ENCODE measurements at places on chromosomes 7 and 10.

- no peak for DNase-seq
These were observed 51.4 kb upstream of the SMNDC1 start for GRCh38 chr10:110355922-110356627.

GRCh38 chr10:71795248-71795647 lies 21.9 kb upstream of the VSIR start:
- DNase-seq = peak; percentile 38

DNA sequence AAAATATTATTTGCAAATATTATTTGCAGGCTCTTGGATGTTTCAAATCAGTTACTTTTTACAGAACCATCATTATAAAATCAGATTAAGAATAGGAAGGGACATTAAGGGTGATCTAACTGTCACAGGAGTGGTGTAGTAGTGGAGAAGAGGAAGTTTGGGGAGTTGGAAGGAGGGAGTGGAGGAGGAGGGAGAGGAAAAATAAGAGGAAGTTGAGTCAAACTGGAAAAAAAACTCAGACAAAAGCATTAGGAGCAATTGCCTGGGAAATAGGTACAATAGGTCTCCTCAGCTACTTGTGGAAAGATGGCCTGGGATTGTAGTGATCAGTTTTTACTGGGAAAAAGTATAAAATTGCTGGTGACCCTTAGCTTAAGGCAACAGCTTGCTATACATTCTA lies 77.7 kb upstream of the GPR37 start:
- DNase-seq = no peak

DNA sequence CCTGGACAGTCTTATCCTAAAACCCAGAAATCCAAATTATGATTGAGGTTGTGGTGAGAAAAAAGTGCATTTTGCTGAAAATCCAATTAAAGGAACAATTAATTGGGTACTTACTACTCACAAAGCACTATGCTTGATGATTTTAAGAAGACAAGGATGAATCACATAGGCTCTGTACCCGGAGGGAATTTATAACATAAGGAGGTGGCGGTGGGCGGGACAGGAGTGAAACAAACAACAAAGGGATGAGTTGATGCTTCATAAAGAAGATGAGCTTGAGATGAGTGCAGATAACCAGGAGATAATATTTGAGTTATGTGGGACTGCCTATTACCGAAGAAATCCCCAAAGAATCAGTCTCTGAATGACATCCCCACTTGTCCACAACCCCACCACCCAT lies 171.1 kb upstream of the FZD8 start:
- no peak for DNase-seq

DNA sequence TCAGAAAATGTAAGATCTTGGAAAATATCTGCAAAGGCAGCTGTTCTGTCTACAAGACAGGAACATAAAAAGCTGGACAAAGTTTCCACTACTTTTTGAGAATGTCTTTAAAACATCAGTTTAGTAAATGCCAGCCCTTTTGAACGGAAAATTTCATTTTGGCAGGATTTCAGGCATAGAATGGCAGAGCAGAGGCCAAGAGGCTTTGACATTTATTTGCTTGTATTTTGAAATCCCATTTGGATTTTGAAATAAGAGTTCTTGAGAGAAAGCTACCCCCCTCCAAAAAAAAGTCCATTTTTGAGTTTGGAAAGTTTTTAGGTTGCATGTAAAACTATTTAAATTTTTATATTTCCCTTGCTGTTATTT lies 3.1 kb upstream of the ETV1 start:
- DNase-seq = no peak
